ENCODE measurements at places on chromosomes 7 and 10. TPM values are rescaled to one million over a fixed set of nuclear protein-coding genes. Genes with fewer than 3 reads are reported as not detected.

ZNF777 gene
- total RNA-seq, result 3.4 TPM

DNA sequence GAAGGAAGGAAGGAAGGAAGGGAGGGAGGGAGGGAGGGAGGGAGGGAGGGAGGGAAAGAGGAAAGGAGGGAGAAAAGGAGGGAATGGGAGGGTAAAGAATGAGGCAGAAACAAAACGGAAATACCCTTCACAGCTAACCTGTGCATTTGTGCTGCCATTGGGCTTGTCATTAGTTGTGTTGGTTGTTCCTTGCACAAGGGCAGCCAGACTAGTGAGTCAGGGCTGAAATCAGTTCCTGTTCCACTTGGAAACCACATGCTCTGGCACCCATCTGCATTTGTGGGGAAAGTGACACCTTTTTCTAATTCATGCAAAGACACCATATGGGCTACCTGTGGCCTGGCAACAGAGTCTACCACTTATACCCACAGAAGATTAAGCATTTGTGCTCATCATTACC is 1004.0 kb upstream of the C7orf33 start:
- no peak for DNase-seq

- DNase-seq, result no peak
These were observed 70.7 kb downstream of the BEND7 start for GRCh38 chr10:13457958-13458686.

CPN1 gene
- total RNA-seq, result not detected

TLL2 gene
- 0.20 TPM for total RNA-seq

DNA sequence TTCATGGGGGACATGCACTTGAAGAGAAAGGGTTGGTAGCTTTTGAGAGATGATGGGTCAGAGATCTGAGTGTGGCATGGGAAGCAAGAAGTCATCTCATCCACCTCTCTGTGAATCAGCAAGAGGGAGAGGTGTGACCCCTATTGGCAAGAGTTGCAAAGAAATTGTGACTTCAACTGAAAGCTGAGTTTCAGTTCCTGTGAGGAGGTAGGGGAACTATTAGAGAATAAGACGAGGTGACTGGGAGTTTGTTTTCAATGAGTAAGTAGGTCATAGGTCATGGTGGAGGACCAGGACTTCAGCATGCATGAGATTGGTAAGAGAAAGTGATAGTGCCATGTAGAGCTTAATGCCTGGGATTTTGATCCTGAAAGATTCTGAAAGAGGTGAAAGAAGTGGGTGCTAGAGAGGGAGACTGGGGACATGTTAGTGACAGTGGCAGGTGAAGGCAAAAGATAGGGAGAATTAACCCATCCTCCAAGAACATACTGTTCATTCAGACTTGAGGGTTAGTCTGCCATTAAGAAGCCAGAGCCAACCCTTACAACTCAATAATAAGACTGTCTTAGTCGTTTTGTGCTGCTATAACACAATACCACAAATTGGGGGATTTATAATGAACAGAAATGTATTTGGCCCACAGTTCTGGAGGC is 75.5 kb upstream of the CAPZA2 start:
- no peak for DNase-seq

TSPAN12 gene
- 8.4 TPM for total RNA-seq

- no peak for DNase-seq
These were observed 8.9 kb downstream of the CCDC71L start for GRCh38 chr7:106652092-106652491.

DNA sequence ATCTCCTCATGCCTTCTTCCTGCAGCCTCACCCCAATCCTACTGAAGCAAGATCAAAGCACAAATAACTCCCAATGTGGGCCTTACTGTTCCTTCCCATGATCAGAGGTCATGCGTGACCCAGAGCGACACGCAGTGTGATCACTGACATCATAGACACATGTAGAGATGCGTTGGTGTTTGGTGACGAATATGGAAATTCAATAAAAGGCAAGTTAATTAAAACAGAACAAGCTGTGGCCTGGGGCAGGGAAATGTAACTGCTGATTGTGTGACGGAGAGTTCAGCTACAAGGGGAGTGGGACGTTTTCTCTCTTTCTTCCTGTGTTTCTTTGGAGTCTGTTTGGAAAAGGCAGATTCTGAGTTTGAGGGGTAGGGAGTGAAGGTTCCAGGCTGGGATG is 34.8 kb upstream of the CARD11 start:
- DNase-seq, result no peak

DNA sequence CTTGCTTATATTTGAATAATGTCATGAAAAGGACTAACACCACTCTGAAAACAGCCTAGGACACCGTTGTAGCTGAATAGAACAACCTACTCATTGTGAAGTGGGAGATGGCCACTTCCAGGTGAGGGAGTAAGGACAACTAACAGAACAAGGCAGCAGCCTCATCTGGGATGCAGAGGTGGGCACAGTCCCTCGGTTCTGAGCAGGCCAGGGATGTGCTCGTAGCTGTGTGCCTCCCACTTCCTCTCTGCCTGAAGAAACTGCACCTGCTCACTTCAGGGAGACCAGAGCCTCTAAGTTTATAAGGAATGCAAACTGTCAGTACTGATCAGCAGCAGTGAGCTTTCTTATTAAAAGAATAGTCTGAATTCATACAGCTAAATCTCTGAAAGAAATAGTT is 2.5 kb downstream of the VSTM4 start:
- DNase-seq, result no peak

DNA sequence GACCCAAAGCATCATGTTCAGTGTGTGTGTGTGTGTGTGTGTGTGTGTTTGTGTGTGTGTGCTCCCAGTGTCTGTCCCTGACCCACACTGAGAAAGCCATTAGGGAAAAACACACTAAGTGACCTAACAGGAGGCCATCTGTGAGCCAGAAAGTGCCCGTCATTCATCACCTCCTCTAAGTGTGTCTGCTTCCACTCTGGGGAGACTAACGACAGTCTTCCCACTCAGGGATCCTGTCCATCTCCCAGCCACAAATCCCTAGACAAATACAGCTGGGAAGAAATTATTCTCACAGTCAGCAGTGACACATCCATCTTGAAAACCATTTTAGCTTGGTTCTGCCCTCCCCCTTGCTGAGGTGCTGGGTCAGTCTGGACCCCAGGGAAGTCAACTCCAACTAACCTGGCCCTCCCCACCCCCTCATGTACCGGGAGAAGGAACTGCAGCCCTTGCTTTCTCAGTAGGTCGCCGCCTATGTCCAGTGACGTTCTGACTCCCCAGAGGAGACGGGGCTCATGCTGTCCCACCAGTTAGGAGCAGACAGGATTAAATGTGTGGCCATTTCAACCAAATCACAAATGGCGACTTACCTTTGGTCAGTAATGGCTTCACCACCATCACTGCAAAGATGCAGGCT is 296.5 kb upstream of the ZNF32 start:
- no peak for DNase-seq

DNA sequence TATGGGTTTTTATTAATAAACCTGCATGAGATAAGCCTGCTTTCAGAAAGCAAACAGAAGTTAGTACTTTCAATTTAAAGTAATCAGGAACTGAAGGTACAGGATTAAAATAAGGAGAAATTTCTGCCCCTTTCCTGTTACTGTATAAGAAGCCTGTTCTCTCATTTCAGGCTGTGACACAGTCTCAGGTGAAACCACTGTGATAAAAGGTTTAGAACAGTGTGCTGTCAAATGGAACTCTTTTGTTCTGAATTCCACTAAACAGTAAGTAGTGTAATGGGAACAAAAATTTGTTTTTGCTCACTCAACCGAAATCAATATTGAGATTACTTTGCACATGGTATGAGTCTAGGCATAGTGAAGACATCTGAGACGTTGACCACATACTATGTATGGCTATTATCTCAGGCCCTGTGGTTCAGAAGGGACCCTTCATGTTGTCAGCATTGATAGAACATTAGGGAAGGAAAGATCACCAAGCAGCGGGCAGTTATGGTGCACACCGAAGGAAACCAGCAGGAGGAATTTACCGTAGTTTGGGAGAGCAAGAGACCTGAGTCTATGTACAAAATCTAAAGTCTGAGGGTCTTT is 14.9 kb downstream of the HEPACAM2 start:
- no peak for DNase-seq

DNA sequence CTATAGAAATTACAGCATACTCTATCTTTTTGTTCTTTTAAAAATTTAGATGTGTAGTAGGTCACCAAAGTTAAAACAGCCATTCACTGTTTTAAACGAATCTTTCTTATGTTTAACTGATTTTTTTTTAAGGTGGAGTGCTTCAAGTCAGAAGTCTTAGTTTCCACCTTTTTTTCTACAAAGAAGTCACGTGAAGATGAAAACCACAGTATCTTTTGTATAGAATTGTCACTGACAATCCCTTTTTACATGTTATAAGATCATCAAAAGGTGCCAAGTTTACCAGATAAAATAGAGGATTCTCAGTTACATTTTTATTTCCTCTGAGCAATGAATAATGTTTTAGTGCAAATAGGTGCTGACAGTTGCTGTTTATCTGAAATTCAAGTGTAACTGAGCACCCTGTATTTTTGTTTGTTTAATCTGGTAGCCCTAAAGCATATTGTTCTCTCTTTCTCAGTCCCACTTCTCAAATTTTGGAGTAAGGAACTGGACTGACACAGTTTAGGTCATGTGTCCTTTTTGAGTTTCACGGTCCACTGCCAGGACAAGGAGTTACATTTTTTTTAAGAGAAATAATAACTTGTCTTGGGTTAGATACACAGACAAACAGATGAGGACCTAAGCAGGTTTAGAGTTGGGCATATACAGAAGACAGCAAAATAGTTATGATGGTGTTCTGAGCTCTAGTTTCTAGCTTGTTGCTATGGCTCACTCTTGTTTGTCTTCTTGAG is 233.2 kb upstream of the MBL2 start:
- no peak for DNase-seq

DNA sequence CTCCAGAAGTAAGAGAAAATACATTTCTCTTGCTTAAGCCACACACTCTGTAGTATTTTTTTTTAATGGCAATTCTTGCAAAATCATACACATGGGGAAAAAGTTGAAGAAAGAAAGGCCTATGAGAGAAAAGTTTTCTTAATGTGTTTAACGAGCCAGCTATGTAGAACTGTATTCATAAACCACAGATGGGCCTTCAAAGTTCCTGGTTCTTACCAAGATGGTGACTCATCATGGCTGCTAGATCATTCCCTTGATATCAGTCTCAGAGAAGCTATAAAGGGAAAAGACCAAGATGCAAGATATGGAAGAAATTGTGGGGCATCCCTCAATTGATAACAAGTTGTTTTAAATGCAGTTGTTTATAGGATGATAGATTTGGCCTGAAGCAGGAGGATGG is 992.7 kb upstream of the MBL2 start:
- DNase-seq, result no peak

DNA sequence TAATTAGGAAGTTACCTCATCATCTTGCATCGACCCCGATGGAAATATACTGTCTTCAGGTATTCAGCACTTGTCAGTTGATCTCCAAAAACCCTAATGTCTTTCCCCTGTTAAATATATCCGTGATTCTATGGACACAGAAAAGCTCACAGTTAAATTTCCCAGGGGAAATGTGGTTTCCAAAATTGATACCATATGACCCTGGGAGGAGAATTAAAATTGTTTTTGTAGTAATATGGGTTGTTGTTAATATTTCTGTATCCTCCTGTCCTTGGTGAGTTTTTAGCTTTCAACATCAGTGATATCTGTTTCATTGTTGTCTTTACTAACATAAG is 132.1 kb downstream of the CELF2 start:
- peak; percentile 25 for DNase-seq

GRCh38 chr7:22885797-22886261 is 63.2 kb upstream of the TOMM7 start:
- DNase-seq, result no peak
